ENCODE measurements at places on chromosomes 1 and 21. TPM values are rescaled to one million over a fixed set of nuclear protein-coding genes. Genes with fewer than 3 reads are reported as not detected.

GRCh38 chr1:200670242-200671118 is 773 bp upstream of the DDX59 start:
- DNase-seq = peak; percentile 65

DNA sequence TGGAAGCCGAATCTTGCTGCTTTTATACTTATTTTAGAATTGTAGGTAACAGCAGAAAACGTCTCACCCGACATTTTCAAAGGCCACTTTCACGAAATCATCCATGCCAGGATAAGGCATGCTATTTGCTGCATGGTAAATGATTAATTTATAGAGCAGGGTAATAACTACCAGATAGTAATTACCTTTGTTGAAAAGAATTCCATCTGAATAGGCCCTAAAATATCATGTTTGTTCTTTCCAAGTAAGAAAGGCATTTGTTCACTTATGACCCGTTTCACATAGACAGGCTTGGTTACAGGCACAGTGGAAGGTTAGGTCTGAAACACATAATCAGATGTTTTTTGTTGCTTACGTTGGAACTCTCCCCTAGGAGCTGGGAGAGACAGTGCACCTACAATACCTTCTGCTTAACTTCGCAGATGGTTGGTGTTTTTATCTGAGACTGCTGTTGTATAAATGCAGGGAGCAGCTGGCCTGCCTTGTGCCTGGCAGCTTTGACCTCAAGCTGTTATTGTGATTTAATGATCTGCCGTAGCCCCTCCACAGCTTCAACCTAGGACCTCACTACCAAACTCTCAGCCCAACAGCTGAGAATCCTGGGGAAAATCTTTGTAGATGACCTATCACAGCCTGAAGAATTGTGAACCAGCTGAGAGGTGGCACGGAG is 1.6 kb downstream of the SLC44A3 start:
- DNase-seq = no peak

- DNase-seq = no peak
These were observed 60.1 kb downstream of the PKN2 start for GRCh38 chr1:88744142-88744541.

DNA sequence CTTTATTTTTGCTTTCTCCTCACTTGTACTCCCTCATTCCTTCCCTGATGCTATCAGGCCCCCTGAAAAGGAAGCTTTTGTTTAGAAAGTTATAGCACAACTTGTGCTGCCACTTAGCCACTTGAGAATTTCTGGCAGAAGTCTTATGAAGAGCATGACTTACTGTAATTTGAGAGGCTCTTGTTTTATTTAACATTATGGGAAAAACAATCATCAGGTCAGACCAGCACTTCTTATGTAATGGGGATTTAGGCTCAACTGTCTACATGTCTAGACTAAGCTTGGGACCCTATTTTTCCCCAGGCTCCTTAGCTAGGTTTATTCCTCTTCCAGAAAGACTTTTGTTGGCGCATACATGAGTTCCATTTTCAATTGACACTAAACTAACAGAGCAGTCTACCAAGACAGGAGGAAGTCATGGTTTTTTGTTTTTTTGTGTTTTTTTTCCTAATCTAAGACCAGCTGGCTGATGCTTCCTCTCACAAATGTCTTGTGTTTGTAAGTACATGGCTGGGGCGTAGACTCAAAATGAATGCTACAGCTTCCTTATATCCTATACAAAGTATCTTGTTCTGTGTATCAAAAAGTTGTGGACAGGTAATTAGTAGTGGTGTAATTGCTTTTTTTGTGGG is 31.5 kb downstream of the TNFSF4 start:
- no peak for DNase-seq

- DNase-seq = peak; percentile 22
These were observed 1.3 kb downstream of the CNN3 start for GRCh38 chr1:94925561-94926125.

- no peak for DNase-seq
These were observed 86.6 kb downstream of the DMRTB1 start for GRCh38 chr1:53545663-53546408.

- no peak for DNase-seq
These were observed 20.8 kb upstream of the LAPTM5 start for GRCh38 chr1:30778154-30778978.

DNA sequence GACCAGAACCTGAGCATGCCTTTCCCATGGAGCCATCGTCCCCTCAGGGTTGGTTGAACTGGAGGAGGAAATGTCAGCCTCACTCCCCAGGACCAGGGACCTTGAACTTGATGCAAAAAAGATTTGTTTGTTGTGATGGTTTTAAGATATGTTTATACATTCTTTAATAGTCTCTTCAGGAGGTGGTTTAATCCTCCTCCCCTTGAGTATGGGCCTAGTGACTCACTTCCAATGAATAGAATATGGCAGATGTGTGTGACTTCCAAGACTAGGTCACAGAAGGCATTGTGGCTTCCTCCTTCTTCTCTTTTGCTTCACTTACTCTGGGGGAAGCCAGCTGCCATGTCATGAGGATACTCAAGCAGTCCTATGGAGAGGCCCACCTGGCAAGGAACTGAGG is 81.7 kb upstream of the WNT4 start:
- no peak for DNase-seq

DNA sequence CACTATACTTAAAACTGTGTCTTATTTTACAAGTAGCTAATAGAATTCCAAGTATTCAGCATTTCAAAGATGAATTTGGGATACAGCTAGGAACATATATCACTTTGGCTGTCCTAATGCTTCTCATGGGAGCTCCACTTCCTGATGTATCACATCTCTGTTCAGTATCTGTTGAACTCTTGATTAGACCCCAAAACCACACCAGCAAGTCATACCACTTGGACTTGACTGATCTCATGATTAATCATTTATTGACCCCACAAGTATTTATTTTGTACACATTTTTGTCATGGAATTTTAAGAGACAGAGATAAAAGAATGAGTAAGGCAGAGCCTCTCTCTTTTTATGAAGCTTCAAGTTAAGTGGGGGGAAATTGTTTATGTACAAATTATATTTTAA is 30.0 kb downstream of the TMPRSS15 start:
- no peak for DNase-seq

- DNase-seq = no peak
These were observed 9.9 kb downstream of the KIAA1614 start for GRCh38 chr1:180922631-180923015.

- no peak for DNase-seq
These were observed 48.2 kb upstream of the TENT5B start for GRCh38 chr1:27060891-27061290.

DNA sequence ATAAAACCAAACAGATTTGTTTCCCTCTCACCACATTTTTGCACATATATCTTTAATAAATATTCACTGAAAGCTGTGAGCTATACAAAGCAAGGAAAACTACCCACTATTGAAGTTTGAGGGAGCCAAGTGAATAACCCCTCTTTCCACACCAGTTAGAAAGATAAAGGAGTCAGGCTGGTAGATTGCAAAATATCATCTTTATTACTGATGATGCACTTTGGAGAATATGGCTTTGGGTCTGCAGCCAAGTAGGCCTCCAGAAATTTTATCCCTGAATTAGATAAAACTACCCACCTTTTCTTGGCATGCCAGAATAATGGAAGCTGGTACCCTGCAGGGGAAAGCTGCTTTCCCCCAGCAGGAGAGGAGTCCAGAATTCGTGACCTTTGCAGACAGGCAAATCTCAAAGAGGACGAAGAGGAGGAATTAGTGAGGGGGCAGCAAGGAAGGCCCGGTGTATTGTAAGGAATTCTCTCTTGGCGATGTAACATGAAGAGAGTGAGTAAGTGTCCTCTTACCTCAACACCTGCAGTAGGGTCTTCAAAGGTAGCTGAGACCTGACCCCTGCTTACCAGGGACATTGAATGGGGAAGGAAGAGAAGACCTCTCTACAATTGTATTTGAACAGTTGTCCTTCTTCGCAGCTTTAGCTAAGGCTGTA is 84.7 kb downstream of the LRRC8D start:
- no peak for DNase-seq

- no peak for DNase-seq
These were observed 127.5 kb downstream of the TNNI3K start for GRCh38 chr1:74362691-74363090.

DNA sequence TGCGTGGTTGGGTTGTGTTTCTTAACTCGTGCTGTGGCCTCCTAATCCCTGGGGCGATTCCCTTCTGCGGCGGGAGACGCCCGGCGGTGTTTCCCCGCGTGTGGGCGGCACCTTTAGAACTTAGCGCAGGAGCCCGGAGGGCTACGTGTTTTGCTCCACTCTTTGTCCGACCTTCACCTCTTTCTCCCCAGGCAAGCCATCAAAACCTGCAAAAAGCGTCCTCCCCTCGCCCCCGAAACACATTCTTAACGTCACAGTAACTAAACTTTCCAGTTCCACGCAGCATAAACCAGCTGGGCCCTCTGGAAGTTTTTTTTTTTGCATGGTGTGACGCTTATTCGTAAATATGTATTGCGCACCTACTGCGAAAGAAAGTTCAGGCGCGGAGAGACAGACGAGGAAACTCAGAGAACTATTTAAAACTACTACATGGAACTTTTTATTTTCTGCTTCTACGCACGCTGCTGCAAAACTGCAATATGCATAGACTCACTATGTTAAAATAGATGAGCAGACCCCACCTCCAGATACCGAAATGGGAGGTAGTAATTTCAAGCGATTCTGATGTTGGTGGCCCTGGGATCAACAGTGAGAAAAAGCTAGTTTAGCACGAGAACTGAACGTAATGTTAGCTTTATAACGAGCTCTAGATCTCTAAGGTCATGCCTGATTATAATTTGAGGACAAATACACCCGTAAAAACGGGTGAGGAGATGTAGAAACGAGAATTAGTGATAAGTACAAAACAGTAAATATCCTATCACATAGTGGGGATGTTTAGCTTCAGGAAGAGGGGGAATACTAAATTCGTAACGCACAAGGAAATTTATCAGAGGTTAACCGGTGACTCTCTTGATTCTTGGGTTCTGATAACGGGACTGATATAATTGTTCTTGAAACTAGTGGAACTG is 920 bp downstream of the MTR start:
- peak; percentile 37 for DNase-seq

DNA sequence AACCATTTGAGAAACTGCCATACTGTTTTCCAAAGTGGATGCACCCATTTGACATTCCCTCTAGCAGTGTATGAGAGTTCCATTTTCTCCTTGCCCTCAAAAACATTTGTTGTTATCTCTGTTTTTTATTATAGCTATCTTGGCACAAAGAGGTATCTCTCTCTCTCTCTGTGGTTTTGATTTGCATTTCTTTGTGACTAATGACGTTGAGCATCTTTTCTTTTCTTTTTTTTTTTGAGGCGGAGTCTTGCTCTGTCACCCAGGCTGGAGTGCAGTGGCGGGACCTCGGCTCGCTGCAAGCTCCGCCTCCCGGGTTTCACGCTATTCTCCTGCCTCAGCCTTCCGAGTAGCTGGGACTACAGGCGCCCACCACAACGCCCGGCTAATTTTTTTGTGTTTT is 17.4 kb upstream of the ZMYM6 start:
- DNase-seq = no peak

DNA sequence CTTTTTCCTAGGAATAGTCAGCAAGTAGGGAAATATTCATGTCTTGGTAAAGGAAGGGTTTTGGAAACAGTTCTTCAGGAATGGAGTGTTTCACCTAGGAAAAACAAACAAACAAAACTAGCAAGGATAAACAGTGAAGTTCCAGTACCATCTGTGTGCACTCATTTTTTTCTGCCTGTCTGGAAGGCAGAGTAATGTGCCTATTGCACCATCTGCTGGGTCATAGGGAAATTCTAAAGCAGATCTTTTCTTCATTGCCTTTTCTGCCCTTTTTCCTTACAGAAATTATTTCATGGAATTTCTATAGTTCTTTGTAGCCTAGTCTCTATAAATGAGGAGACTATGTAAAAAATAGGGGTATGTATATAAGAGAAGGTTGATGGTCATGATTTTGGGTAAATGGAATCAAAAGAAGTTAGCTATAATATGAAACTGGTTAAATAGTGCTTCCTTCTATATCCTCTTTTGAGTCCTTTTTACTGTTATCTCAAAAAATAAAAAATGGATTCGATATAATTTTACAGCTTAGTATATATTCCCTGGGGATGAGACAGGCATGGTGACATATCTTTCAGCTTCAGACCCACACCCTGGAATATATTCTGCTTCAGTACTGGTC is 3.4 kb upstream of the HRNR start:
- DNase-seq = no peak

- DNase-seq = no peak
These were observed 10.0 kb upstream of the GJB5 start for GRCh38 chr1:34744851-34745250.

GRCh38 chr1:155277902-155278688 is 832 bp downstream of the HCN3 start:
- peak; percentile 93 for DNase-seq

- DNase-seq = no peak
These were observed 154.0 kb downstream of the CLEC20A start for GRCh38 chr1:178342745-178343144.

GRCh38 chr1:30977511-30977910 is 69.0 kb upstream of the SDC3 start:
- DNase-seq = no peak

- no peak for DNase-seq
These were observed 103.6 kb upstream of the GCLM start for GRCh38 chr1:94012708-94013366.

GRCh38 chr1:16187748-16188401 is 24.6 kb downstream of the ARHGEF19 start:
- peak; percentile 75 for DNase-seq

GRCh38 chr1:169110689-169111447 is 4.4 kb downstream of the ATP1B1 start:
- DNase-seq = peak; percentile 63

DNA sequence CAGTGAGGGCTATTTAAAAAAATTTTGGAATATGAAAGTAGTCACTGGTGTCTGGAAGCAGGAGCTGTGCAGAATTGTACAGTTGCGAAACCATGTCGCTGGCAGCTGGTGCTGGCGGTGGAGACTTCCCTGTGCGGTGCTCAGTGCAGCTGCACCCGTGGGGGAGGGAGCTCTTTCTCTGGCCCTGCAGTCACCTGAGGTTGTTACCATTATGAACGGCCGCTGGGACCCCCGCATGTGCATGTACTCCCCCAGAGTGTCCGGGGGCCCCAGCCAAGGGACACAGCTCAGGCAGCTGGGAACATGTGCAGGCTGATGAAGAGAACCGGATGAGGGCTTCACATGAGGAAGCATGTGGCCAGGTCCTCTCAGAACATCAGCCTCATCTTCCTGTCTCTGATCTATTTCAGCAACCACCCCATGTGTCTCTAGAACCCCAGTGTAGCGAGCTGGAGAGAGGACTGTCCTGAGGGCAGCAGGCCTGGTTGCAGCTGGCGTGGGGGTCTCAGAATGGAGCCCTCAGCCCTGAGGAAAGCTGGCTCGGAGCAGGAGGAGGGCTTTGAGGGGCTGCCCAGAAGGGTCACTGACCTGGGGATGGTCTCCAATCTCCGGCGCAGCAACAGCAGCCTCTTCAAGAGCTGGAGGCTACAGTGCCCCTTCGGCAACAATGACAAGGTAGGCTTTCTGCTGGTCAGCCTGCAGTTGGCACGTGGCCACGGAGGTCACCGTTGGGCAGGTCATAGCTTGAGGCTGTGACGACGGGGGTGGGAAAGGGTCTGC is at the start of gene TRPM2:
Gene TRPM2, plus strand, starts transcription at position 431 of the 780 bp plus-strand sequence. Its CDS starts 80 bp downstream, at position 511.
- DNase-seq = peak; percentile 73

The IRF6 gene
- 15.8 TPM for total RNA-seq

The CACNA1S gene
- total RNA-seq = not detected

The RSPH1 gene
- 68.4 TPM for total RNA-seq

The SPATA17 gene
- total RNA-seq = 3.3 TPM

The RAVER2 gene
- total RNA-seq = 15.0 TPM

The SLC25A34 gene
- total RNA-seq = 9.4 TPM

The DUSP23 gene
- 82.8 TPM for total RNA-seq

The RPE65 gene
- total RNA-seq = not detected

The ARHGEF16 gene
- total RNA-seq = 13.8 TPM

The UBASH3A gene
- 1.5 TPM for total RNA-seq

The PTGFR gene
- total RNA-seq = 0.78 TPM

The RFX5 gene
- total RNA-seq = 49.4 TPM

The GNPAT gene
- total RNA-seq = 28.7 TPM

The C1orf174 gene
- total RNA-seq = 19.1 TPM
